ENCODE measurements at places on chromosomes 1 and 21.

DNA sequence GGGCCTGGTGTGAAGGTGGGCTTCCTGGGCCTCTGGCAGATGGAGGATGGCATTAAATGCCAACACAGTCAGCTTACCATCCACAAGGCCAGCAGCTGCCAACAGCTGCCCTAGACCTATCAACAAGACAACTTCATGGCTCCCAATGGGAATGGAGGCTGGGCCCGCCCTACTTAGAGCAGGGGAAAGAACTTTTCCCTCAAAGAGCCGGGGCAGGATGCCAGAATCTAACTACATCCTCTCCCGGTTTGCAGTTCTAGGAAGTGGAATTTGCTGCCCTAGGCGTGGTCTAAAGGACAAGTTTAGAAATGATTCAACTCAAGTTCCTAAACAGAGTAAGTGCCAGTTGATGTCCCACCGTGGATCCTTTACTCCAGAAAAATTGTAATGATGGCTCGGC lies 13.1 kb downstream of the ICMT start:
- no peak for DNase-seq

DNA sequence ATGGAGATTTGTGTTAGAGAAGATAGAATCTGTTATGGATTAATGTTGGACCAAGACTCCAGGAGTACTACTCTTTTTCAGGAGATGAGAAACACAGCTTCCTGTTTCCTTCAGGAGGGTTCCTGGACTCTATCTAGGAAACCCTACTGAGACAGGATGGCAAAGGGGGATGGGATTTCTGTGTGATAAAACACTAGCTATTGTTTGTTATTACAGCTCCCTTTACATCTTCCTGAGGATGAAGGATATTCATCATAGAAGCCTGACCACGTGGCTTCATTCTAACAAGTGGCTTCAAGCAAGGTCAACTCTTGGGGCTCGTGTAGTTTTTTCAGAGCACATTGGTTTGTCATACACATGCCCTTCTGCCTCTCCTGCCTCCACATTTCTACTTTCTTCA lies 33.3 kb downstream of the RGL1 start:
- DNase-seq: no peak

- no peak for DNase-seq
Observed at GRCh38 chr1:70790232-70790923, 257.2 kb downstream of the PTGER3 start.

DNA sequence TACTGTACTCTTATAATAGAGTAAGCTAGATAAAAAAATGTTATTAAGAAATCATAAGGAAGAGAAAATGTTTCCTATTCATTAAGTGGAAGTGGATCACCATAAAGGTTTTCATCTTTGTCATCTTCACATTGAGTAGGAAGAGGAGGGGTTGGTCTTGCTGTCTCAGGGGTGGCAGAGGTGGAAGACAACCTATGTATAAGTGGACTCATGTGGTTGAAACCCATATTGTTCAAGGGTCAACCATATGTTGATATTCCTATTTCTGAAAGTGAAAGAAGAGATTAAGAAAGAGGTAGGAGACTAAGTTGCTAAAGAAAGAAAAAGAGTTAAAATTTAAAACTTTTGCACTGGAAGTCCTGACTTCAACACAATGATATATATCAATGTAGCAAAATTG lies 4.9 kb upstream of the ZP4 start:
- no peak for DNase-seq

DNA sequence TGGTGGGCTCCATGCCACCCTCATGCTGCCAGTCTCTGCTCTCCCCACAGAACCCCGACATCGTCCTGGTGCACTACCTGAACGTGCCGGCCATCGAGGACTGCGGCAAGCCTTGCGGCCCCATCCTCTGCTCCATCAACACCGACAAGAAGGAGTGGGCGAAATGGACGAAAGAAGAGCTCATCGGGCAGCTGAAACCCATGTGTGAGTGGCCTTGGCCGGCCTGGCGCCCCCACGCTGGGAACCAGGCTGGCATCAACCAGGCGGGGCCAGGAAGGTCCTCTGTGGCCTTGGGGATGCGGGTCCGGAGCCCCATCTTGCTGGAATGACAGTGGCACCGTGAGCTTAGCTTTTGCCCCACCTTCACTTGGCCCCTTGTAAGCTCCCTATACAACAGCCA lies 130.7 kb upstream of the VAMP3 start:
- DNase-seq: no peak

- peak; percentile 42 for DNase-seq
Observed at GRCh38 chr21:21163904-21164303, 165.7 kb downstream of the NCAM2 start.

DNA sequence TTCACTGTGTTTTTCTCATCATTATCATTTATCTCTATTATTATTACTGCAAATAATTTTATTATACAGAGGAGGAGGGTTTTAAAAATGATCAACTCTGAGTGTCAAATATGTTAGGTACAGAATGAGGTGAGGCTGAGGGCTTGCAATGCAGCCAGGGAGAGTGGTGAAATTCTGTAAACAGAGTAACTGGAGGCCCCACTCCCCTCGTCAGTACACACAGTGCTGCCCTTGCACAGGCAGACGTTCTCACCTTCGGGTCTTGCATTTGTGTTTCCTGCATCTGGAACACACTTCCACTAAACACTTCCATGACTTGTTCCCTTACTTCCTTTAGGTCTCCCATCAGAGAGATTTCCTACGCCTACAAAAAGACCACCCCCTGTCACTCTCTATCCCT lies 24.3 kb upstream of the COA6 start:
- DNase-seq: no peak

DNA sequence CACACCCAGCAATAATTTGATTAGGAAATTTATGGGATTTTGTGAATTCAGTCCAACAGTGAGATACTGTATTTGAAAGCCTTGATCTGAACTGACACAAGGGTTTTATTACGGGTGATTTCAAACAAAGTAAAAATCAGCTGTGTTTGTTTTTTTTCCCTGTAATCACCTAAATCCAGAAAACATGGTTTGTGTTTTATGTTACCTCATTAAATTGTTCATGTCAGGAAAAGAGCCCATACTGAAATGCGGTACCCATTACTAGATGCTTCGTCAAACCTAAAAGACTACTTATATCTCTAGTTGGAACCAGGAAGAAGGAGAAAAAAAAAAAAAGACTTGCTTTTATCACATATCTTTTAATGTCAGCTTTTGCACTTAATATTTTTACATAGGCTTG lies 811.9 kb upstream of the RGS18 start:
- DNase-seq: no peak

DNA sequence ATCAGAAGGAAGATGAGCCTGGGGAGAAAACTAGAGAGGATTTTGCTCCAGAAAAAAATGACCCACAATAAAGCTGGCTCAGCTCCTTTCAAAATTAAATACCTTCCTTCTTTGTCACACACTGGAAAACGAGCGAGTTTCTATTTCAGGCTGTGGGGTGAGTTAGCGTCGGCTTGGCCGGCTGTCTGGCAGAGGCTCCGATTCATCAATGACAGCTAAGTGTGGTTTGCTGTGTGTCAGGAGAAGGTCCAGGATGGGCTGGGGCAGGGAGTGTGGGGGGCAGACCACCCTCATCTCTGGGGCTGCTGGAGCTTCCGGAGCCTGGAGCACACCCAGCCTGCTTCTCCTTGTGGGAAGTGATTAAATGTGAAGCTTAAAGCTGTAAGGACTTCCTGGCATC lies 120.2 kb downstream of the ETS2 start:
- peak; percentile 71 for DNase-seq

GRCh38 chr1:75171876-75172275 lies 37.7 kb downstream of the LHX8 start:
- no peak for DNase-seq

- DNase-seq: no peak
Observed at GRCh38 chr1:7827126-7827955, 25.5 kb downstream of the UTS2 start.

- no peak for DNase-seq
Observed at GRCh38 chr1:169779970-169780369, 14.7 kb downstream of the METTL18 start.

- DNase-seq: no peak
Observed at GRCh38 chr1:49213301-49213700, 436.6 kb upstream of the BEND5 start.

- DNase-seq: no peak
Observed at GRCh38 chr1:222979561-222979960, 163.5 kb downstream of the TLR5 start.

DNA sequence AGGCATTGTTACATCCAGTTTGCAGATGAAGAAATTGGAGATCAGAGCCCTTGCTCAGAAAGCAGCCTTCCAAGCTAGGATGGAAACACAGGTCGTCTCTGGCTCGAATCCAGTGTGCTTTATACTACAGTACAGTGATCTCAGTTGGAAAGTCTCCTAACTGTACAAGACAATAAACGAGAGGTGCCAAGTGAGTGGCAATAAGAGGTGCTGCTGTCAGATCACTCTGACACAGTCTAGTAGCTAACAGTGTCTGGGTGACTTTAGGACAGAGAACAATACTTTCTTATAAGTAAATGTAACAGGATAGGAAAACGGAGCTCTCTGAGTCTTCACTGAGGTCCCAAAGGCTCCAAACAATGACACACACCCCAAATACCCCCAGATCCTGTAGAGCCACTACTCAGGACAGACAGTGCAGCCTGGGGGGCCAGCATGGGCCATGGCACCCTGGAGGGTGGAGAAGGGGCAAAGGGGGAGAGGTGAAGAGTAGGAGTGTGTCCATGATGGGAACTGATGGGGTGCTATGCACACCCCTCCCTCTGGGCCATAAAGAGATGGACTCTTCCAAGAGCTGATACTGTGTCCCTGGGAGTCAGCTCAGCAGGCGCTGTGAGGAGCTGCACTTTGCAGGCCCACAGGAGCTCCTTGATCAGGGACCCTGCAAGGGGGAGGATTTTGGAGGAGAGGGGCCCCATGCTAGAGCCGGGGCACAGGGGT lies 3.3 kb downstream of the SH3BGR start:
- no peak for DNase-seq

DNA sequence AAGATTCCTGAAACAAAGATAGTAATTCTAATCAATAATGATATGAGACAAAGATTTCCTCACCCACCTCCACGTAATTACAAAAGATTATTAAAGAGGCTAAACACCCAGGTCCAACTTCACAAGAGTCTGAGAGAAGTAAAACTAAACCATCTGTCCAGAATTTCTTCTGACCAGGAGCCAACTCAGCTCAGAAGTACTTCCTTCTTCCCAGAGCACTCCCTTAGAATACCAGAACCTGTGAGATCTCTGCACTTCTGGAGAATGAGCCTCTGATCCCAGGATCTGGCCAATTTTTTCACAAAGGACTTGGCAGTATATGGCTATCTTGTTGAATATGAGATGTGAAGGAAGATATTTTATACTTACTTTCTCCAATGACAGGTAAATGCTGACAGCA lies 120.6 kb upstream of the PALMD start:
- no peak for DNase-seq

- DNase-seq: no peak
Observed at GRCh38 chr1:217019475-217019874, 296.2 kb upstream of the ESRRG start.

- no peak for DNase-seq
Observed at GRCh38 chr21:14086553-14086952, 124.2 kb downstream of the LIPI start.

DNA sequence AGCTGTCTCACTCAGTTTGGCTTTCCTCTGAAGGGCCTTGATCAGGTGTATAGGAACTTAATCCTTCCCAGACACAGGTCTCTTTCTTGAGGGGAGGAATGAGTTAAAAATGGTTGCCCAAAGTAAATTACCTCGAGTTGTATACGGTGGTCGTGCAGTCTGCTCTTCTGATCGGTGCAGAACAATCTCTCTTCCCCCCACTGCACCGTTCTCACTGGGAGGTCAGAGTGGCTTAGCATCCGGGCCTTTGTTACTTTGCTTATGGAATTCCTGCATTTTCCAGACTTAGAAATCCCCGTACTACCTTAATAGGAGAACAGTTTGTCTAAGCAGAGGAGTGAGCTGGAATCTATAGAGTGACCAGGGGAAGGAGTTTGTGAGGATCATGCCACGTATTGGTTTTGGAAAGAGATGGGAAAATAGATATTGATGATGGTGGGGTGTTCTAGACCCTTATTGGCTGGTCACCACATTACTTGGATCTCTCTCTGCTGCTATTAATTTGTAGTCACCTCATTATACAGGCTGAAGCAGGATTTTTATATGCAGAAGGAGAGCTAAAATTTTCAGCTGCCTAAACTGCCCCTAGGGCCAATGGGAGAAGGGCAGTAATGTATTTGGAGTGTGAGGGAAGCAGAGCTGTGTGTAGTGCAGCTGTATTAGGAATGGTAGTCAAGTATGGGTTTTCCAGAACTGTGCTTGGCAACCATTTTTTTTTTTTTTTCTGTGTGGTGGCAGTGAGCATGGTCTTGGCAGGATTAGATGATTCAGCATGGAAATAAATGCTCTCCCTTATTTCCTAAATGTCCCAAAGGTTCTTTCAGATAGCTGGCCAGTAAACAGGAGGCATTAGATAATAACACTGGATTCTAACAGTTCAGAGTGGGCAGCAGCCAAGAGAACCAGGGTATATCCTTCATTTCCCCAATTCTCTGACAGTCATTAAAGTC lies 81.5 kb downstream of the NDUFS5 start:
- no peak for DNase-seq

- DNase-seq: no peak
Observed at GRCh38 chr1:182927693-182928433, 25.1 kb downstream of the SHCBP1L start.

GRCh38 chr1:24293392-24294227 lies 25.5 kb upstream of the GRHL3 start:
- DNase-seq: no peak

DNA sequence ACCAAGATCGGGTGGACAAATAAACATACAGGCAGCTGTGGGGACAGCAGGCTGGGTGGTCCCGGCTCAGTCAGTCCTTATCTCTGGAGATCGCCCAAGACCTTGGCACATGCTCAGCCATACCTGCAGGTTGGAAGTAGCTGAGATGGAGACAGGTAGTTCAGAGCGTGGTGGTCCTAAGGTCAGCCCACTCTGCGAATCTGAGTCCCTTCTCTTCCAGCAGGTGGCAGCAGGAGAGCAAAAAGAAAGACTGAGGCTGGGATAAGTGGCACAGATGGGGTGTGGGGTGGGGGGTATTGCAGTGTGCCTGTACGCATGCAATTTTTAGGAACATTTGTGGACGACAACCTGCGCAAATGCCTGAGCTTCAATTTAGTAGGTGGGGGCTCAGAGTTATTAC lies 104.9 kb downstream of the TENT5C start:
- DNase-seq: no peak

- no peak for DNase-seq
Observed at GRCh38 chr1:68705466-68705865, 208.6 kb upstream of the DEPDC1 start.

- DNase-seq: no peak
Observed at GRCh38 chr1:30636621-30637020, 86.8 kb downstream of the MATN1 start.

Measured in HTR-8/SVneo (cell line).